ENCODE measurements at places on chromosomes 16 and 17.

GRCh38 chr17:69246726-69247375 lies 18.2 kb upstream of the ABCA10 start:
- no peaks in the 10 kb centered on the region for H3K4me1 ChIP-seq
- H3K4me3 ChIP-seq: no peak overlapping the region
- no peaks in the 10 kb centered on the region for H3K27me3 ChIP-seq
- DNase-seq: no peak
- no peak overlapping the region for H3K27ac ChIP-seq

DNA sequence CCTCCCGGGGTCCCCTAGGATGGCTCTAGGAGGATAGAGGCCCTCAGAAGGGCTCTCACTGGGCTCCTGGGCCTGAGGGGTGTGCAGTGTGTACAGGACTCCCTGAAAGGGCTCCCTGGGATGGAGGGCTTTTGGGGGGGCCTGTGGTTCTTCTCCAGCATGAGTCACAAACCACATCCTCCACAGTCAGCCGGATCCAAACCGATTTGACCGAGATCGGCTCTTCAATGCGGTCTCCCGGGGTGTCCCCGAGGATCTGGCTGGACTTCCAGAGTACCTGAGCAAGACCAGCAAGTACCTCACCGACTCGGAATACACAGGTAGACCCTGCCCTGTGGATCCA lies 4.5 kb downstream of the TRPV2 start:
- peak overlapping the region; percentile 84 for H3K27ac ChIP-seq
- no peaks in the 10 kb centered on the region for H3K36me3 ChIP-seq
- DNase-seq: no peak
- no peak overlapping the region for H3K4me3 ChIP-seq
- H3K27me3 ChIP-seq: no peaks in the 10 kb centered on the region

DNA sequence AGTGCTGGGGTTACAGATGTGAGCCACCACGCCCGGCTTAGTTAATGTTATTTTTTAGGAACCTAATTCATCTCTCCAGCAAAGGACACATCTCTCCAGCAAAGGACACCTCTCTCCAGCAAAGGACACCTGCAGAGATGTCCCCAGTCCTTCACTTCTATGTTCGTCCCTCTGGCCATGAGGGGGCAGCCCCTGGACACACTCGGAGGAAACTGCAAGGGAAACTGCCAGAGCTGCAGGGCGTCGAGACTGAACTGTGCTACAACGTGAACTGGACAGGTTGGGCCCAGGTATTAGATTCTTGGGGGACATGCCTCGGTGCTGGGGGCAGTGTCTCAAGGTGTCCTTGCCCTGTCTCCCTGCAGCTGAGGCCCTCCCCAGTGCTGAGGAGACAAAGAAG lies 4.7 kb downstream of the PFAS start:
- H3K27ac ChIP-seq: no peak overlapping the region
- H3K27me3 ChIP-seq: no peaks in the 10 kb centered on the region
- H3K4me3 ChIP-seq: no peak overlapping the region
- H3K4me1 ChIP-seq: no peaks in the 10 kb centered on the region

DNA sequence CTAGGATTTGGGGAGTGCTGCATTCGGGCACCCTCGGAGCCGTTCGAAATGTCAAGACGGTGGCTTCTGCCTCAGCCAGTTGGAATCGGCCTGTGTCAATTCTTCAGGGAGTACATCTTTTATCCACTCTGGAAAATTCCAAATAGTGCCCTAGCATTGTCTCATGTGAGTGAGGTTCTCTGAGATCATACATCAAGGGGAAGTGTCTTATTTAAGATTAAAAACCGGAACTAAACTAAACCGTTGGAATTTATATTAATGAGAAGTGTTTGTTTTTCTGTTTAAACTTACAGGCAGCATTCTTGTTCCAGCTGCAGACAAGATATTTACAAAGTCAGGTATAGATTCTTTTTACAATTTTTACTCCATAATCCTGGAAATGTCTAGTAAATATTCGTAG lies 56.8 kb downstream of the SLC47A1 start:
- H3K4me3 ChIP-seq: no peak overlapping the region
- no peaks in the 10 kb centered on the region for H3K36me3 ChIP-seq
- H3K27ac ChIP-seq: no peak overlapping the region
- H3K27me3 ChIP-seq: no peaks in the 10 kb centered on the region

- H3K36me3 ChIP-seq: no peaks in the 10 kb centered on the region
- H3K27me3 ChIP-seq: no peaks in the 10 kb centered on the region
- H3K4me1 ChIP-seq: no peaks in the 10 kb centered on the region
- H3K27ac ChIP-seq: no peak overlapping the region
- H3K4me3 ChIP-seq: no peak overlapping the region
These were observed 15.0 kb upstream of the MYLK3 start for GRCh38 chr16:46763147-46763546.

DNA sequence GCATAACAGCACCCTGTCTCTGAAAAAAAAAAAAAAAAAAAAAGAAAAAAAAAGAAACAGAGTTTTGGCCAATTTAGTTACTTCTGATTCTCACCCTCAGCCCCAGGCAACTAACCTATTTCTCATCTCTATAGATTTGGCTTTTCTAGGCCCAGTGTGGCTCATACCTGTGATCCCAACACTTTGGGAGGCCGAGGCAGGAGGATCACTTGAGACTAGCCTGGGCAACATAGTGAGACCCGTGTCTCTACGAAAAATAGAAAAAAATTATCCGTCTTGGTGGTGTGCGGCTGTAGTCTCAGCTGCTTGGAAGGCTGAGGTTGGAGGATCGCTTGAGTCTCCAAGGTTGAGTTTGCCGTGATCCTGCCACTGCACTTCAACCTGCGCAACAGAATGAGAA lies 8.7 kb downstream of the RPS6KB1 start:
- DNase-seq: no peak
- H3K4me3 ChIP-seq: no peak overlapping the region
- no peak overlapping the region for H3K27ac ChIP-seq
- H3K4me1 ChIP-seq: no peaks in the 10 kb centered on the region
- no peaks in the 10 kb centered on the region for H3K27me3 ChIP-seq

- no peaks in the 10 kb centered on the region for H3K27me3 ChIP-seq
- no peak for DNase-seq
- no peaks in the 10 kb centered on the region for H3K36me3 ChIP-seq
These were observed 2.3 kb downstream of the BAHCC1 start for GRCh38 chr17:81397314-81398175.

DNA sequence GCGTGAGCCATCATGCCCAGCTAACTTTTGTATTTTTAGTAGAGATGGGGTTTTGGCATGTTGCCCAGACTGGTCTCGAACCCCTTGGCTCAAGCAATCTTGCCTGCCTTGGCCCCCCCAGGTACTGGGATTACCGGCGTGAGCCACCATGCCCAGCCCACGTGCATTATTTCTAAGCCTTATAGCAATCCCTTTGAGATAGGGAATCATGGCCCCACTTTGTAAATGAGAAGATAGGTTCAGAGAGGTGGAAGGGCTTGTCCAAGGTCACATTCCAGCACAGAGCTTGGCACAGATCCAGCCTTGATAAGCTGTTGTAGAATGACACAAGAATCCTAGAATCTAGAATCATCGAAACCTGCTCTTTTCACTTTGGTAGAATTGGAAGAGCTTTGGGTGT lies 4.2 kb upstream of the PYCARD start:
- DNase-seq: no peak
- no peaks in the 10 kb centered on the region for H3K36me3 ChIP-seq
- no peaks in the 10 kb centered on the region for H3K4me1 ChIP-seq
- no peak overlapping the region for H3K4me3 ChIP-seq

GRCh38 chr17:79570653-79571052 lies 40.2 kb downstream of the RBFOX3 start:
- no peaks in the 10 kb centered on the region for H3K36me3 ChIP-seq
- H3K27ac ChIP-seq: no peak overlapping the region
- DNase-seq: no peak

GRCh38 chr17:12627781-12628451 lies 37.8 kb upstream of the MYOCD start:
- peak overlapping the region; percentile 95 for H3K27ac ChIP-seq
- H3K4me3 ChIP-seq: no peak overlapping the region
- no peaks in the 10 kb centered on the region for H3K36me3 ChIP-seq
- DNase-seq: no peak

GRCh38 chr17:21817791-21818364 lies 125.6 kb downstream of the KCNJ18 start:
- no peak overlapping the region for H3K27ac ChIP-seq
- no peaks in the 10 kb centered on the region for H3K36me3 ChIP-seq
- no peaks in the 10 kb centered on the region for H3K4me1 ChIP-seq
- H3K4me3 ChIP-seq: no peak overlapping the region
- H3K27me3 ChIP-seq: no peaks in the 10 kb centered on the region

GRCh38 chr17:59388069-59388556 lies 56.7 kb downstream of the YPEL2 start:
- H3K4me3 ChIP-seq: no peak overlapping the region
- DNase-seq: no peak
- H3K4me1 ChIP-seq: peaks cover 5% of the 10 kb centered on the region
- H3K27me3 ChIP-seq: no peaks in the 10 kb centered on the region

DNA sequence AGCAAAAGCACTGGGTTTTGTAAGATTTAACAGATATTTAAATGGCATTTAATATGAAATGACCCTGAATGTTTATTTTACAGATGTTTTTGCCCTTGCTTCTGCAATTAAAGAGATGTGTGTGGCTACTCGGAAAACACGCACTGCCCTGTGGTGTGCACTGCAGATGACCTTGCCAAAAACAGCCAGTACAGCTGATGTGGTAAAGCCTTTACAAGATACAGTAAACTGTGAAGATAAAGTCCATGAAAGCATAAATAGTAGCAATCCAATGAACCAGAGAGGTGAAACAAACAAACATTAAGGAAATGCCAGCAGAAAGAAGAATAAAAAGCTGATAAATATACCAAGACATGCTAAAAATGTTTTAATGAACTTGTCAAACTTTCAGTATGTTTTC lies 15.7 kb downstream of the CCDC43 start:
- no peak overlapping the region for H3K4me3 ChIP-seq
- no peak overlapping the region for H3K27ac ChIP-seq
- DNase-seq: no peak
- H3K27me3 ChIP-seq: no peaks in the 10 kb centered on the region
- peaks cover 13% of the 10 kb centered on the region for H3K36me3 ChIP-seq
- no peaks in the 10 kb centered on the region for H3K4me1 ChIP-seq

GRCh38 chr16:46618516-46618915 lies 2.7 kb downstream of the SHCBP1 start:
- DNase-seq: no peak
- H3K36me3 ChIP-seq: no peaks in the 10 kb centered on the region
- H3K4me1 ChIP-seq: peaks cover 9% of the 10 kb centered on the region
- H3K27me3 ChIP-seq: no peaks in the 10 kb centered on the region
- no peak overlapping the region for H3K27ac ChIP-seq

GRCh38 chr16:53695070-53695469 lies 8.6 kb downstream of the RPGRIP1L start:
- no peak overlapping the region for H3K27ac ChIP-seq
- H3K36me3 ChIP-seq: peaks cover 2% of the 10 kb centered on the region

DNA sequence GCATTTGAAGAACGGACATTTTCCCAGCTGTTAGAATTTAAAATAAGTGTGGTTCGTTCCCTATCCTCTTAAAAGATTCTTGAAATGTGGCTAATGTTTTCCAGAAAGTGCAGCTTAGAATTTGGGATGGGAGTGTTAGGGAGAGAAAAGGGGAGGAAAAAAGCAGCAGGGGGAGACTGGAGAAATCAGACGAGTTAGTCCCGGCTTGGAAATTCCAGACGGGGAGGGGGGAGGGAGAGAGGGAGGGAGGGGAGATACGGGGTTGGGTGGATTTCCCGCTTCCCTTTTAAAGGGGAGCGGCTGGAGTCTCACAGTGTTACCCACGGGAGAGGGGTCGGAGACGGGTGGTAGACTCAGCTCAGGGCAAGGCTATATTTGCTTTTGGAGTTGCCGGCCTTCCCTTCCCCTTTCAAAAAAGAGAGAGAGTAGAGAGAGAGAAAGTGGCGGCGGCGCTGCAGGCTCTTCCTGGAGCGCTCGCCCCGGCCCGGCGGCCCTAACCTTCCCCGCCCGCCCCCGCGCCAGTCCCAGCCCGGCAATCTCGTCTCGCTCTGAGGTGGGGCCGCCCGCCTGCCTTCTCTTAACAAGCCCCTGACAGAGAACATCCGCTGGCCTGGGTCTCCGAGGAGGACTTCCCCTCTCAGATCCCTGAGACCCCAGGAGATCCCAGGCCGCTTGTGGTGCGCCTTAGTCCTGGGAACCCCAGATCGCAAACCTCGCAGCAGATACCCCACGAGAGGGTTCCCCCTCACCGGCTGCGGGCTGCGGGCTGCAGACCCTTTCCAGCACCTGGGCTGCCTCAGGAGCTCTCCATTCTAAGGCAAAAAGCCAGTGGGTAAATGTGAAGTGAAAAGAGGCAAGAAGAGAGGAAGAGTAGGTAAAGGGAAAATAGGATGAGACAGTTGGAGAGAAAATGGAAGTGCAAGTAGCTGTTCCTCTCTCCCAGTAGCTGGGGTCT lies 6.6 kb downstream of the IGF2BP1 start:
- DNase-seq: no peak
- peaks cover 17% of the 10 kb centered on the region for H3K27me3 ChIP-seq
- no peaks in the 10 kb centered on the region for H3K36me3 ChIP-seq
- no peaks in the 10 kb centered on the region for H3K4me1 ChIP-seq

GRCh38 chr17:4189280-4189679 lies 46.3 kb downstream of the CYB5D2 start:
- no peak overlapping the region for H3K4me3 ChIP-seq
- H3K27me3 ChIP-seq: no peaks in the 10 kb centered on the region
- DNase-seq: no peak
- peaks cover 4% of the 10 kb centered on the region for H3K4me1 ChIP-seq

Data from ascending aorta (tissue), 2 donors.